ENCODE measurements at places on chromosomes 6 and 20.
A peak's percentile ranks its signal among the peaks of the same experiment; 100 is the strongest.

GRCh38 chr6:88808381-88808780, 155.0 kb downstream of the RNGTT start:
- DNase-seq = no peak
- H3K27ac ChIP-seq = no peak overlapping the region
- peaks cover 18% of the 10 kb centered on the region for H3K4me1 ChIP-seq
- no peaks in the 10 kb centered on the region for H3K27me3 ChIP-seq
- peaks cover 7% of the 10 kb centered on the region for H3K36me3 ChIP-seq

DNA sequence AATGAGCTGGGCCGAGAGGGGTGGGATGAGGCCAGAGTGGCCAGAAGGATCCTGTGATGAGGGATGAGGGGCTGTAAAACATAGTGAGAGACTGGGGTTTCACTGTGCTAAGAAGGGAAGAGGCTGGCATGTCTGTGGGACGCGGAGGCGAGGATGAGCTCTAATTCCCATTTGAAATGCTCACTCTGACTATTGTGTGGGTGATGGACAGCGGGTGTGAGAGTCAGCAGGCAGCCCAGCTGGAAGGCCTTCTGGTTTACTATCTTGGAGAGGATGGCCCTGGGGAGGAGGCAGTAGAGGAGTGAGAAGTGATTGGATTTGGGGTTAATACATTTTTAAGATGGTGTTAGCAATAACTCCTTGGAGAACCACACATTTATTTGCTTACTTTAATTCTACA, 9.5 kb upstream of the MICA start:
- H3K27ac ChIP-seq = no peak overlapping the region
- H3K27me3 ChIP-seq = no peaks in the 10 kb centered on the region
- no peaks in the 10 kb centered on the region for H3K4me1 ChIP-seq
- H3K36me3 ChIP-seq = no peaks in the 10 kb centered on the region

GRCh38 chr6:159103396-159104162, 58.8 kb upstream of the TAGAP start:
- no peak overlapping the region for H3K27ac ChIP-seq
- peak; percentile 49 for DNase-seq
- H3K4me3 ChIP-seq = no peak overlapping the region
- H3K4me1 ChIP-seq = no peaks in the 10 kb centered on the region
- H3K36me3 ChIP-seq = no peaks in the 10 kb centered on the region

- no peaks in the 10 kb centered on the region for H3K4me1 ChIP-seq
- no peak for DNase-seq
- H3K36me3 ChIP-seq = no peaks in the 10 kb centered on the region
- H3K27ac ChIP-seq = no peak overlapping the region
- no peak overlapping the region for H3K4me3 ChIP-seq
- H3K27me3 ChIP-seq = no peaks in the 10 kb centered on the region
These were observed 213.5 kb upstream of the SULF2 start for GRCh38 chr20:47998736-47999135.

DNA sequence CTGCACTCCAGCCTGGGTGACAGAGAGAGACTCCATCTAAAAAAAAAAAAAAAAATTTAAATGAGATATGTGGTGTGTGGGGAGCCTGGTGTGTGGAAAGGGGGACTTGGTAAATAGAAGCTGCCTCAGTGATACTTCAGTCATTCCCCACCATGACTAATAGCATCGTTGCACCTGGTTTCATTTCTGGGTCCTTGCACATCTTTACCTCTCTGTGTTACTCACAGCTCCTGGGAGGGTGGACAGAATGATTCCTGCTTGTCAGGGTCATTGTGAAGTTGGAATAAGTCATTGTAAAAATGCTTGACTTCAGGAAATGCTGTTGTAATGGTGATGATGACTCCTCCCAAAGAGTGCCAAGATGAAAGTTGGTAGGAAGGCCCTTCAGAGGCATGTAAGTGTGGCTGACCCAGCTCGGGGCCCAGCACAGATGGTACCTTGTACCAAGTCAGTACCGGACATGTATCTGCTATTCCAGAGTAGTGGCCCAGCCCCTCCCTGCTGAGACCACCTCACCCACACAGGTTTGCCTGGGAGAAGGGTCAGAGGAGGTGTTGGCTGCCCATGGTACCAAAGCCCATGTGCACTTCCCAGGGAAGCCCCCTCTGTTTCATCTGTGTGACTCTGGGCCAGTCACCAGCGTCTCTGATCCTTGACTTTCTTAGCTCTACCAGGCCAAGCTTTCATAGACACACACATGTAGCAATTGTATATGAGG, 48.4 kb downstream of the PLAGL2 start:
- H3K27ac ChIP-seq = no peak overlapping the region
- peaks cover 88% of the 10 kb centered on the region for H3K36me3 ChIP-seq
- DNase-seq = no peak
- no peak overlapping the region for H3K4me3 ChIP-seq
- no peaks in the 10 kb centered on the region for H3K27me3 ChIP-seq

DNA sequence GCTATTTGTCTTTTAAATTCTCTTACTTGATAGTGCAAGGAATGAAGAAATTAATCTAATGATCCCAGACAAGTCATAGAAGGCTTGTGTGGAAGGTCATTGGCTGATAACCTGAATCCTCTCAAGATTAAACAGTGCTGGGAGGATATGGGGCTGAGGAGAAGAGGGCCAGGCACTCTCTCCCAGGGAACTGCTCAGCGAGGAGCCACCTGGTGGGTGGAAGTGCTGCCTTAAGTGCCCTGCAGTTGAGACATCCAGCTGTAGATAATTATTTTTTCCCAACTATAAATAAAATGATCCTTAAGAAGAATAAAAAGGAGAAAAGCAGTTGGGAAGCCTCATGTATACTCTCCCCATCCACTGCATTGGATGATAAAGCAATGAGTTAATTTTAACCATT, 47.9 kb downstream of the BTBD3 start:
- no peaks in the 10 kb centered on the region for H3K4me1 ChIP-seq
- H3K27ac ChIP-seq = no peak overlapping the region
- DNase-seq = no peak
- no peaks in the 10 kb centered on the region for H3K27me3 ChIP-seq
- no peak overlapping the region for H3K4me3 ChIP-seq
- H3K36me3 ChIP-seq = no peaks in the 10 kb centered on the region

DNA sequence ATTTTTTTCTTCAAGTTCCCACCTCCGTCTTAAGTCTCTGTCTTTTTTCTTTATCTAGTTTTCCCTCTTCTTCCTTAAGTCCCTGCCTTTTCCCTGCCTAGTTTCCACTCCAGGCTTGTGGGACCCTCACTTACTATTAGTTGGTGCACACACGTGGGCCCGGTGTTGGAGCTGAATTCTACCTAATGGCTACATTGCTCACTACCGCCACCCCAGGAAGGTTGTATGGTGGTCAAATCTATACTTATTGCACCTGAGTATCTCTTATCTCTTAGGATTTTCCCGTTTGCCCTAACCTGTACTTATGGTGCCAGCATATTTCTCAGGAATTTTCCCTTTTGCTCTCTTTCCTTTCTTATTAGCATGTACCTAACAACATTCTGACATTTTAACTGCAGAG, 692.8 kb downstream of the EPM2A start:
- H3K4me3 ChIP-seq = no peak overlapping the region
- H3K27ac ChIP-seq = no peak overlapping the region
- H3K36me3 ChIP-seq = no peaks in the 10 kb centered on the region

DNA sequence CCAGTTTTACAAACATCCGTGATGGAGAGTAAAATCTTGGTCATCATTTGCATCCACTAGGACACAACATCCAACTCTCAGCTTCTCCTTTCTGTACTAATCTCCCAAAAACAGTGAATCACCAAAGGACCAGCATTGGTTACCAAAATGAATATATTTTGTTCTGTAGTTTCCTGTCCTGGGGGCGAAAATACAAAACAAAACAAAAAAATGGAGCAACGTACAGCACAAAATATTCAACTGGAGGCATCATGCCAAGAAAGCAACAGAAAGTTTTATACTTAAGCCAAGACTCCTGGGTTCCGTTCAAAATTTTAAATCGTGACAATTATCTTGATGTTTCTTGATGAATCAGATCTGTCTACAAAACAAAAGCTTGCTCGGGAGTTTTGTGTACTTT, 126.6 kb upstream of the CCDC28A start:
- H3K4me1 ChIP-seq = no peaks in the 10 kb centered on the region
- no peak overlapping the region for H3K4me3 ChIP-seq
- DNase-seq = no peak
- H3K27me3 ChIP-seq = no peaks in the 10 kb centered on the region
- H3K36me3 ChIP-seq = no peaks in the 10 kb centered on the region
- no peak overlapping the region for H3K27ac ChIP-seq

- no peak overlapping the region for H3K4me3 ChIP-seq
- H3K4me1 ChIP-seq = peaks cover 59% of the 10 kb centered on the region
- DNase-seq = no peak
- H3K27ac ChIP-seq = peak overlapping the region; percentile 77
These were observed 39.4 kb downstream of the RREB1 start for GRCh38 chr6:7147051-7147671.

- no peak for DNase-seq
- H3K36me3 ChIP-seq = no peaks in the 10 kb centered on the region
- peaks cover 5% of the 10 kb centered on the region for H3K27me3 ChIP-seq
- H3K27ac ChIP-seq = no peak overlapping the region
- no peaks in the 10 kb centered on the region for H3K4me1 ChIP-seq
These were observed 43.0 kb downstream of the VEGFA start for GRCh38 chr6:43812850-43813578.

Data from tibial artery (tissue), 4 donors.